ENCODE measurements at places on chromosomes 7 and 10.

GRCh38 chr7:80463272-80463920 lies 48.5 kb downstream of the GNAT3 start:
- DNase-seq, result no peak

DNA sequence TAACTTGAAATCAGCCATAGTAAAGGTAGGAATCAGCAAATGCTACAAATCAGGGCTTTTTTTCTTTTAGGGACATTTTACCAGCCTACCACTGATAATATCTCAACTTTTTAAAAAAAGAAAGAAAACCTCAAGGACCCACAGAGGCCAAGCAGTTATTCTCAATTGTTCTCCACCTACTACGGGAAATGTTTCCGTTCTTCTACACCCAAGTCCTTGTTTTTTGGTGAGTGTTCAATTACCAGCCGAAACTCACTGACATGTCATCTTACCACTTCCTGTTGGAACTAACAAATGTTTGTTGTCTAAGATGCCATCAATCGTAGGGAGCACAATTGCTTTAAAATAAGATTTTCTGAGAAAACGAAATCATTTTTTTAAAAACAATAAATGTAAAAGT lies 50.2 kb upstream of the CDK1 start:
- DNase-seq, result no peak

- no peak for DNase-seq
Observed at GRCh38 chr7:122302761-122303530, 1.6 kb downstream of the FEZF1 start.

DNA sequence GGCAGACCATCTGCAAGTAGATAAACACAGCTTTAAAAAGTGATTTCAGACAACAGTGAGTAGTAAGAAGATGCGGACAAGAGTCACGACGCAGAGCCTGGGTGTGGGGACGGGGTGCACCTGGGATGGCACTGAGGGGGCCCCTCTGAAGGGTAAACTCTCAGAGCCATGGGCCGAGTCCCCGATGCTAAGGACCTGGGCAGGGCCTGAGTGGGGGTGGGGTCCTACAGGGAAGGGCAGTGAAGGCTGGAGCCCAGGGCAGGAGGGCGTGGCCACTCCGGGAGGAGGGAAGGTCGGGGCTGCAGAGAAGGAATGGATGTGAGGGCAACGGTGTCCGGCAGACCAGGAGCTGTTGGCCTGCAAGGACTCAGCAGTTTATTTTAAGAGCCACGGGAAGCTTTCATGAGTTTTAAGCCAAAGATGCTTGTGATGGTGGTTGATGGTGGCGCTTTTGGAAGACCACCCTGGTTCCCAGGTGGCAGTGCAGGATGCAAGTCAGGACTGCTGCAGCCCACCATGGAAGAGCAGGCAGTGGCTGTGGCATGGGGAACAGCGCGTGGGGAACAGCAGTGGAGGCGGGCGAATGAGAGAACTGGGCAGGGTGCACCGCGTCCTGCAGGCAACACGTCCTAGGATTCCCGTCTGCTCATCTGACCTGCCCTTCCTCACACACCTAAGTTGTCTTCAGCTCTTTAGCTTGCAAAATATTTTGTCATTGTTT lies 296.8 kb downstream of the DNAJB6 start:
- peak; percentile 56 for DNase-seq

GRCh38 chr10:111116211-111116610 lies 39.4 kb downstream of the ADRA2A start:
- DNase-seq, result no peak

- peak; percentile 44 for DNase-seq
Observed at GRCh38 chr7:157564517-157565177, 227.8 kb downstream of the DNAJB6 start.

DNA sequence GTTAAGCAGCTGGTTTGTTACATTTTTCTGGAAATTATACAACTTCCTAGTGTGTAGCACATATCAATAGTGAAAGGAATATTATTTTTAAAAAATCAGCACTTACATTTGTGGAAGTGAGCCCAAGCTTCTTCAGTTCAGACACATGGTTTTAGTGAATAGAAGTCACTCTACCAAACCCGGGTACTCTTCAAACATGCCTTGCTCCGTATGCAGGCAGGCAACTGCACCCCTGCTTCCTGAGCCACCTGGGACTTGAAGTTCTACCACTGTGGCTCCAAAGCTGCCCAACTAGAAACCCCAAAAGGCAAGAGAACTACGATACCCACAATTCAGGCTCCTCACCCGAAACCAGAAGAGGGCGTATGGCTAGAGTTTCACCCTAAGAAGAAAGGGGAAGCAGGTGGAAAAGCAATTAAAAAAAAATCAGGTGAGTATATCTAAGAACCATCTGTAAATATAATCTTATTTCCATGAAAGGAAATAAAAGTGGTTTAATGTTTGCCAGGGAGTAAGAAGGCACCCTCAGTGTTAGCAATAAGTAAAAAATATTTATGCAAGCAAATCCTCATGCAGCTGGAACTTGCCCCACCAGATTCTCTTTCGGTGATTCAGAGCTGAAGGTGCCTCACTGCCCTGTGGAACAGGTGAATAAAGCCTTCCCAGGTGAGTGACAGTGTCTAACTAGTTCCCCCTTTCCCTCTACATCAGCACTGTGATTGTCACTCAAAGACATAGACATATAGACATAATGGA lies at the start of gene MACC1:
Gene MACC1 (minus strand): TSS at position 192 of the 756 bp plus-strand sequence. CDS start 55,522 bp downstream, outside the sequence.
- no peak for DNase-seq

DNA sequence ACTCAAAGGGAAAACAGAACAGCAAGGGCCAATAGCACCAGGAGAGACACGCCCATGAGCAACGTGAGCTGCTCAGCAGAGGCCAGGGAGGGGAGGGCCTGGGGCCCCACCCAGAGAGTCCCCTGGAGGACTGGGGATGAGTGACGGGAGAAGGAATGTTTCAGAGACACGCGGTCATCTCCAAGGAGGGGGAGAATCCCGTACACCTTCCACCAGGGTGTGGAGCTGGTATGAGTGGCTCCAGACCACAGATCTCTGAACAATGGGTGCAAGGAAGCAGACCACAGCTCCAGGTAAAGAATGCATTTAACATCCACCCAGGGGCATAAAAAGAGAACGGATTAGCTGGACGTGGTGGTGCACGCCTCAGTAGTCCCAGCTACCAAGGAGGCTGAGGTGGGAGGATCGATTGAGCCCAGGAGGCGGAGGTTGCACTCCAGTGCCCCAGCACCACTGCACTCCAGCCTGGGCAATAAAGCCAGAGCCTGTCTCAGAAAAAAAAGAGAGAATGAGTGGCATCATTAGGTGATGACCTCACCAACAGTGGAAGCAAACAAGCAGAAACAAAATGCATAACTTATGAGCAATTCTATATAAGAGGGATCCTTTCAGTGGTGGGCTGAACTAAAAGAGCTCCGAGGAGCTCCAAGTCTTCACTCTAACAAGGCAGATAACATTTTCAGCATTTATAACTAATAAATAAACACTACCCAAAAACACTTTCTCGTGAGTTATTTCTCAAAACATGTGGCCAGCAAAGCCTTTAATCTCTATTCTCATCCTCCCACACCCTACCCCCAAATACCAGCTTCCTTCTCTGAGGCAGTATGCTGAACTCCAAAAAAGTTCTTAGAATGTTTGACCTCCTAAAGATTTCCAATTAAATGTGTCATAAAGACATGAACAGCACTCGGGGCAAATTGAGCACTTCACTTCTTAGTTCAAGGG lies 12.5 kb downstream of the PSAP start:
- no peak for DNase-seq

GRCh38 chr10:124180947-124181549 lies 87.7 kb upstream of the CHST15 start:
- no peak for DNase-seq

GRCh38 chr7:44727158-44727936 lies 21.3 kb upstream of the ZMIZ2 start:
- no peak for DNase-seq

DNA sequence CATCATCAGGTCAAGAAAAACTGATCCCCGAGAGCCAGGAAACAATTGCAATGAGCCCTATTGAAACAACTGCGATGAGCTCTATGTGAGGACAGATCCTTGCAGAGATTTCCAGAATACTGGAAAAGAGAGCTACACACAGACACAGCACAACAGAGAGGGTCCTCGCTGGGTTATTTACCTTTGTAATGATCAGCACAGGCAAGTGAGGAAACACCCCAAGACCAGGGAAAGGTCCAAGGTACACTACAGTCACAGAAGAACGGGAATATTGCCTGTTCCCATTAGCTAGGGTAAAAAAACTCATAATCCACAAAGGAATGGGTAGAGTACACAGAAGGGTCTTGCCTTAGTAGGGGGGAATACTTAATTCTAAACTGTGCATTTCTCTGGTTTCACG lies 152.7 kb downstream of the ZNF438 start:
- DNase-seq, result no peak

GRCh38 chr7:1493571-1493970 lies 10.6 kb downstream of the INTS1 start:
- no peak for DNase-seq

GRCh38 chr7:45187946-45188411 lies 30.4 kb downstream of the RAMP3 start:
- no peak for DNase-seq

DNA sequence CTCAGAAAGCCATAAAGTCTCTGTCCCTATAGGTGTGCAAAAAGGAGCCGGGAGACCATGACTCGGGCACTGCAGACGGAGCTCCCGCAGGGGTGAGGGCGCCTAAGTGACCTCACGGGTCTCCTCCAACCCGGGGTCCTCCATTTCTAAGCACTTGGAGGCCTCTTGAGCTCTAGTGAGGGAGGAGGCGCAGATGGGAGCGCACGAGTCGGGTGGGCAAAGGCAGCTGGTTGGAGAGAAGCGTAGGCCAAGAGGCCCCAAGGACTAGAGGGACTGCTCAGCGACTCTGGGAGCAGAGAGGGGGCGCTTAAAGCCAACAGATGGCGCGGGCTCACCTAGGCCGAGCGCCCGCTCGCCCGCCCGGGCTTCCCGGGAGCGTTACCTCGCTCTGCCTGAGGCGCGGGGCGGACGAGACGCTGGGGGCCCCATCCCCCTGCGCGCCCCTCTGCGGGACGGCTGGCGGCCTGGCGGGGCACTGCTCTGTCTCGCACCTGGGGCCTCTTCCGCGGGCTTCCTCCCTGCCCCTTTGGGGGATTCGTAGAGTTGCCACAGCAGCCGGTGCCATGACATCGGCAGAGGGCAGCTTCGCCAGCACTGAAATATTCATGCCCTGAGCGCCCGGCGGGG lies 523 bp upstream of the CDH23 start:
- DNase-seq, result no peak

- no peak for DNase-seq
Observed at GRCh38 chr7:29565982-29566746, 2.5 kb downstream of the PRR15 start.

GRCh38 chr7:6026011-6026819 lies 5.0 kb upstream of the ANKRD61 start:
- DNase-seq, result peak; percentile 81

DNA sequence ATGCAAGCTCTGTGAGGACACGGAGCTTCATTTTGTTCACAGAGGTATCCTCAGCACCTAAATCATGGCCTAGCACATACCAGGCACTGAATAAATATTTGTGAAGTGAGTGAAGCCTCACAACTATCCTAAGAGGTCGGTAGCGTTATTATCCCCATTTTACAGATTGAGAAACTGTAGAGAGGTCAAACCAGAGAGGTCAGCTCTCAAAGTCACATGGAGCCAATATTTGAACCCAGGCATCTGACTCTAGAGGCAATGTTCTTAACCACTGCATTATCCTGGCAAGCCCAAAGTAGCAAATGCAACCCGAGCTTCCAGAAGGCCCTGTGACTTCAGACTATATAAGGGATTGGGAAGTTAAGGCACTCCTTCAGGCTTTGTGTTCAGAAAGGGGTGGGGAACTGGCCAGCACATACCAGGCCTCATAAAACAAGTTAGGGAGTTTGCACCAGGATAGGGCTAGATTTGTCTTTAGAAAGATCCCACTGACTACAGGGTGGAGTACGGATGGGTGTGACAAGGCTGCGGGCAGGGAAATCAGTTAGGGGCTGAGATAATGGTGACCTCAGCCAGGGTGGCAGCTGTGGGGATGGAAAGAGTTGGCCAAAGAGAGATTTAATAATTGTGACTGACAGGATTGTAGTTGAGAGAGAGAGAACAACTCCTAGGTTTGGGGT lies 101.4 kb downstream of the TBXAS1 start:
- no peak for DNase-seq

DNA sequence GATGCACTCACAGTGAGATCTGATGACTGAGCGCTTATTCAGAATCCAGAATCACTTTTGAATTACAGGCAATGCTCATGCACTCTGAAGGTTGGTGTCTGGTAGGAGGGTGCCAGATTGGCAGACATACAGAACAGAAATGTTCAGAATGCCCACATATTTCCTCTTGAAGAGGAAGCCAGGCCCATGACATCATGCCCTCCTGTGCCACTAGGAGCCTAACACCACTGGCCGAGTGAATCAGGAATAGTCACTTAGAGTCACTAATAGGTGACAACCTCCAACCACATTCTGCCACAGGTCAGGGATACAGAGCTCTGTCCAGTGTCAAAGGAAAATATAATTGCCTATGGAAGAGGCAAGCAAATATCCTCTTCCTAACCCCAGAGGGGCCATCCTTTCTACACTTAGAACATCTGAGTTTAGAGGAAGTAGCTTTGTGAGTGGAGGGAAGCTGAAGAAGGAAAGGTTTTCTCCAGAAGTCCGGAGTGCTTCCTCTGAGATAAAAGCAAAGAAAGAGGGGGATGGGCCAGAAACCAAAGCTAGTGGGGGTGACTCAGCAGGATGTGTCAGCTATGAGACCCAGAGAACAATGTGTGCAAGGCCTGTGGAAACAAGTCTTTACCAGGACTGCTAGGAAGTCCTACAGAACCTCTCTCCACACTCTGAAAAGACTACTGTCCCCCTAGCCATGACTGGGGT lies 838.8 kb downstream of the GRID1 start:
- DNase-seq, result no peak

GRCh38 chr7:361680-362401 lies 71.9 kb downstream of the FOXL3 start:
- no peak for DNase-seq

DNA sequence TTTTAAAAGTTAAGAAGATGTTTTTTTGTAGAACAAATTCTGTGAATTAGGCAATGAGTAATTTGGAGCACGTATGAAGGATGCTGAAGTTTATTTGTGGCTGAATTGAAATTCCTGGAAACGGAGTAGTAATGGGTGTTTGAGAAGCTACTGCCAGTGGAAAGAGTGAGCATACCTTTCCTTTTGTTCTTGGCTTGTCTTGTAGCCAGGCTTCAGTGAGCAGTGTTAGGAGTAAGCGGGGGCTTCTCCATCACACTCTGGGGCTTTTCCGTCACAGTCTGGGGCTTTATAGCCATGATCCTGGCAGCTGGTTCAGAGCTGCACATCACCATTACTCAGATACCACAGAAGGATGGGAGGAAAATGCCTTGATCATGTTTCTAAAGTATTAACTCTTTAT lies 32.3 kb downstream of the GARS1 start:
- DNase-seq, result no peak

DNA sequence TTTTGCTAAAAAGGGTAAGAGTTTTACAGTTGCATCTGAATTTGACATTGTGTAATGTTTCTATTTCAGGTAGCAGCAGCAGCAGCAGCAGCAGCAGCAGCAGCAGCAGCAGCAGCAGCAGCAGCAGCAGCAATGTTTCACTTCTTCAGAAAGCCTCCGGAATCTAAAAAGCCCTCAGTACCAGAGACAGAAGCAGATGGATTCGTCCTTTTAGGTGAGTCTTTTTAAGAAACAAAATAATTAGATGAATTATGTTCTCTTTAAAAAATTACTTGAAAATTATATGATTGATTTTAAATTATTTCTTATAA lies 32.6 kb downstream of the UMAD1 start:
- no peak for DNase-seq

- DNase-seq, result peak; percentile 77
Observed at GRCh38 chr10:50622706-50623662, 772 bp downstream of the SGMS1 start.
